ENCODE measurements at places on chromosomes 6 and 20. TPM values are rescaled to one million over a fixed set of nuclear protein-coding genes. Genes with fewer than 3 reads are reported as not detected.

DAAM2 gene
- total RNA-seq = 1.1 TPM

ECT2L gene
- not detected for total RNA-seq

CENPB gene
- 119 TPM for total RNA-seq

SOBP gene
- 8.8 TPM for total RNA-seq

HMGCLL1 gene
- total RNA-seq = under 0.01 TPM

BPIFB1 gene
- total RNA-seq = not detected

OR2J3 gene
- total RNA-seq = not detected

EFCAB8 gene
- under 0.01 TPM for total RNA-seq

TTBK1 gene
- total RNA-seq = under 0.01 TPM

MEA1 gene
- total RNA-seq = 41.2 TPM

MTG2 gene
- 24.0 TPM for total RNA-seq

SEMG1 gene
- total RNA-seq = not detected

ADTRP gene
- 1.8 TPM for total RNA-seq

SLC17A9 gene
- 8.5 TPM for total RNA-seq

TNXB gene
- 99.6 TPM for total RNA-seq

SYCP2 gene
- 0.37 TPM for total RNA-seq

DEFB124 gene
- not detected for total RNA-seq

SULF2 gene
- 0.98 TPM for total RNA-seq

ADGB gene
- not detected for total RNA-seq
